Amniotic stem cell (primary cell): ENCODE measurements at places on chromosomes 11 and 22.
A peak's percentile ranks its signal among the peaks of the same experiment; 100 is the strongest.

DNA sequence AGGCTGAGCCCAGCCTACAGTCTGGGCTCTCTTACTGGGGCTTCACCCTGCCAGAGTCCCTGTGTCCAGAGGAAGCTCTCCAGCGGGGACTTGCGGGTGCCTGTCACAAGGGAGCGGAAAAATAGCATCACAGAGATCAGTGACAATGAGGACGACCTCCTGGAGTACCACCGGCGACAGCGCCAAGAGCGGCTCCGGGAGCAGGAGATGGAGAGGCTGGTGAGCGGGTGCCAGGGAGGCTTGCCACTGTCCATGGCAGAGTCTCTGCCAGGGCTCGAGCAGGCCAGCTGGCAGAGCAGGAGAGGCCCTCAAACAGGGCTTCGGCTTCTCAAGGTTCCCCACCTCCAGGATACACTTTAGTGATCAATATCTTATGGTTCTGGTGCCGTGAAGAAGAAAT is 21.0 kb downstream of the PHLDB1 start:
- DNase-seq = no peak

- no peak for DNase-seq
Measured at GRCh38 chr22:17105143-17106129, 15.7 kb downstream of the TMEM121B start.

- no peak for DNase-seq
Measured at GRCh38 chr11:124867700-124868099, 2.5 kb downstream of the ROBO3 start.

DNA sequence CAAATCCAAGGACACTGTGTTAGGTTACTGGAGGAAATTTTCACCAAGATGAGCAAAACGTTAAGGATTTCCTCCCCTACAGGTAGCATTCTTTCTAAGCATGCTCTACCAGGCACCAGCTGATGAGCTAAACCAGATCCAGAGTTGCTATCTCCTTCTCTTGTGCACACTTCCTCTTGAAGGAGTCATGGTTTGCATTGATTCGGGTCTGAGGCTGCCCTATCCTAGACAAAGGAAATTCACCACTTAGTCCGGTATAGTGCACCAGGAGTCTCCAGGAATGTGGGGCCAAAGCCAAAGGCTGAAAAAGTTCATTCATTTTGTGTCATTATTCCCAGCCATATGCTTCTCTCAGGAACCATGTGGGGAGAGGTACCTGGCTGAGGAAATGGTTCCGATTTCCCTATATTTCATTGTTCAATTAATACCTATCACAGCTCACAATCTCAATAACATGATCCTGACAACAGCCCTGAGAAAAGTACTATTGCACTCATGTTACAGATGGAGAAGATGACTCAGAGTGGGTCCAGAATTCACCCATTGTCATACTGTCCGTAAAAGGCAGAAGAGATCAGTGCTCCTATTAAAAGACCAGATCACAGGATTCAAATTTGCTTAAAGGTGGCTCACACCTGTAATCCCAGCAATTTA is 39.1 kb downstream of the SLC35F2 start:
- DNase-seq = no peak

DNA sequence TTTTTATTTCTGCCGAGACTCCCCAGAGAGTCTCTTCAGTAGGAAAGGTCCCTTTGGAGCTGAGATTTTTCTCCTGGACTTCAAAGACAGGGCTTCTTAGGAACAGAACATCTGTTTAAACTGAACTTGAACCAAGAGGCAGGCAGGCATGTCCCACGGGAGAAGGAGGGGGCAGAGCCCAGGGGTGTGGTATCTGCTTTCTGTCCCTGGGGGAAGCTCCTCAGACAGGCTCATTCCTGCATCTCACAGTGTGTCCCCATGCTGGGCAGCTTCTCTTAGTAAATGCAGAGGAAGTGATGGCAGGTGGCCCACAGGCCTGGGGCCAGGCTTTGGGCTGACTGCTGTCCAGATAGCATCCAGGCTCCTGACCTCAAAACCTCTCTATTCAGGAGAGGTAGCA is 47.3 kb downstream of the TSPAN18 start:
- DNase-seq = no peak

DNA sequence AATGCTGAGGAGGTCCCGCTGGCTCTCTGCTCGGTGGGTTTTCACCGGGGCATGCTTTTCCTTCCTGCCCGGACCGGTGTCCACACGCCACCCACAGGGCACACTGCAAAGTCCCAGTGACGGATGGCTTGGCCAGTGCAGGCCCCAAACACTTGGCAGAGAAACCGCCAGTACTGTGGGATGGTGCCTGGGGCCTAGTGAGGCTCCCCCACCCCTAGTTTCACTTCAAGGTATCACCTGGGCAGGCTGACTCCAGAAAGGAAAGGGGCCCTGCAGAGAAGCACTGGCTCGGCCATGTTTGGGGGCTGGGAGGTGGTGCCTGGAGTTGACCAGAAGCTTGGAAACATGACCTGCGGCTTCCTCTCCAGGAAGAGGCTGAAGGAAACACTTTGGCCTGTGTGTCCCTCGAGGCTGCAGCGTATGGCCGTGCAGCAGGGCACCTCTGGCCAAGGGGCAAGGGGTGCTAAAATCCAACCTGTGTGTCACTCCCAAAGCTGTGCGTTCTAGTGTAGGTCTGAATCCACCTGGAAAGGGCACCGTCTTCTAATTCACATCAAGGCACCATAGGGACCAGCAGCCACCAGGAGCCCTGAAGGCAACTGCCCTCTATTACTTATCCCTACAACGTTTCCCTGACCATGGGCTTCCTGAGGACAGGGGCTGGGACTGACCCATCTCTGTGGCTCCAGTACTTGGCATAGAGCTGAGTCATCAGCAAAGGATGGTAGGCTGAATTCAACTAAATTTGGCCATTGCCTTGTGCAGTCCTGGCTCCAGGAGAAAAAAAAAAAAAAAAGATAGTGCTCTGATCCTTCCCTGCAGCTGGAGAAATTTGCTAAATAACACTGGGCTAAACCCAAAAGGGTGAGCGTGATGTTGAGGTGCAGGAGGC is 22.6 kb downstream of the TPBGL start:
- no peak for DNase-seq

DNA sequence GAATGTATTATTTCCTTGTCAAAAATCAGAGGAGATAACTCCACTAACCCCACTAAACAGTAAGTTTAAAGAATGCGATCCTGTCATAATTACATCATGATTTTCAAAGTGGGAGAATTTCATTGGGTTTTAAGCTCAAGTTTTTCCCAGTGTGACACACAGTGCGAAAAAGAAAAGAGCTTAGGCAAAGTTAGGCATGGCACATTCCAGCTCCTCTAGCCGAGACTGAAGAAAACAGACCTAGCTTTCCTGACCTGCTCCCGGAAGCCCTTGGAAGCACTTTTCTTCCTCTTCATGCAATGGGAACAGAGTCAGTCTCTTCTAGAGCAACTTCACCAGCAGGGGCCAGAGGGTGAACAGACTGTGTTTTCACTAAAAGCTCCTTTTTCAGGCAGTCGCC is 76.6 kb upstream of the AKIP1 start:
- DNase-seq = no peak

GRCh38 chr22:33579448-33580093 is 340.7 kb downstream of the LARGE1 start:
- DNase-seq = peak; percentile 3

GRCh38 chr11:47469361-47470179 is 20.6 kb upstream of the RAPSN start:
- no peak for DNase-seq

GRCh38 chr22:23014250-23014649 is 56.1 kb upstream of the GNAZ start:
- DNase-seq = no peak

DNA sequence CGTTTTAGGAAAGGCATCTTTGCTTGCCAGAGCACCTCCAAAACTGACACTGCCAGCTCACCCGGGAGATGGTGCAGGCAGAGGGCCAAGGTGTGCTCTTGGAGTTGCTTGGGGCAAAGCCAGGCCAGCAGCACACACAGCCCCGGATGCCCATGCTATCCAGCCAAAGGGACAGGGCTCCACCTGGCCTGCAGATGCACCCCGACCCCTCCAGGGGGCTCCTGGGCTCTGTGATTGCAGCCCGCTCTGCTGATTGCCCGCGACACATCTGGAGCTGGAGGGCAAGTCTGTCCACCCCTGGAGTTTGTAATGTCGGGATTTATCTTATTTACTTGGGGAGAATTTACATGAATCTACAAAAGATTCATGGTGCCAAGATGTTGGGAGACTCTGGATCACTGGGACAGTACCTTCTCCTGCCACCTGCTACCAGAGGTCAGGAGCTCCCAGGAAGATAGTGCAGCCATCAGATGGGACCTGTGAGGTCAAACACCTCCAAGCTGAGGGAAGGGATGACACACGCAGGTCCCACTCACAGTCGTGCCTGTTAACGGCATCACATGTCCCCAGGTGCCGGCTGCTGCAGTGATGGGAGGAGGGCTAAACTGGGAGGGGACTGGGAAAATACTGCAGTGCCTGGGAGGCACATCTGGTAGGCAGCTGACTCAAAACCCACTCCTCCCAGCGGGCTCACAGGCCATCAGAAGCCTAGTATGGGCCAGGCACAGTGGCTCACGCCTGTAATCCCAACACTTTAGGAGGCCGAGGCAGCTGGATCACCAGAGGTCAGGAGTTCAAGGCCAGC is 17.2 kb downstream of the CBX7 start:
- no peak for DNase-seq

GRCh38 chr11:126607374-126607773 is 251.9 kb downstream of the ST3GAL4 start:
- peak; percentile 43 for DNase-seq

GRCh38 chr11:8830641-8831040 is 80.3 kb upstream of the AKIP1 start:
- no peak for DNase-seq

GRCh38 chr11:46357483-46357936 is 10.2 kb downstream of the DGKZ start:
- no peak for DNase-seq

- DNase-seq = no peak
Measured at GRCh38 chr22:24996420-24996952, 44.0 kb downstream of the KIAA1671 start.

- DNase-seq = no peak
Measured at GRCh38 chr11:2655016-2655719, 44.6 kb downstream of the KCNQ1OT1 start.

GRCh38 chr11:8639655-8640054 is 42.8 kb downstream of the TRIM66 start:
- DNase-seq = no peak

- DNase-seq = no peak
Measured at GRCh38 chr22:24209687-24210086, 28.4 kb downstream of the SUSD2 start.
